Stimulated activated CD4-positive, alpha-beta T cell treated with anti-CD3 and anti-CD28 coated beads, Interleukin-1b, Interleukin-23, amount 100 ng/mL, for 48 hours (primary cell): ENCODE measurements at places on chromosomes 3 and 15.

- DNase-seq, result no peak
Observed at GRCh38 chr15:100265641-100266035, 76.1 kb downstream of the ADAMTS17 start.

- DNase-seq, result no peak
Observed at GRCh38 chr3:57709031-57709430, 16.2 kb upstream of the DENND6A start.

- no peak for DNase-seq
Observed at GRCh38 chr3:6287088-6287875, 573.6 kb upstream of the GRM7 start.

DNA sequence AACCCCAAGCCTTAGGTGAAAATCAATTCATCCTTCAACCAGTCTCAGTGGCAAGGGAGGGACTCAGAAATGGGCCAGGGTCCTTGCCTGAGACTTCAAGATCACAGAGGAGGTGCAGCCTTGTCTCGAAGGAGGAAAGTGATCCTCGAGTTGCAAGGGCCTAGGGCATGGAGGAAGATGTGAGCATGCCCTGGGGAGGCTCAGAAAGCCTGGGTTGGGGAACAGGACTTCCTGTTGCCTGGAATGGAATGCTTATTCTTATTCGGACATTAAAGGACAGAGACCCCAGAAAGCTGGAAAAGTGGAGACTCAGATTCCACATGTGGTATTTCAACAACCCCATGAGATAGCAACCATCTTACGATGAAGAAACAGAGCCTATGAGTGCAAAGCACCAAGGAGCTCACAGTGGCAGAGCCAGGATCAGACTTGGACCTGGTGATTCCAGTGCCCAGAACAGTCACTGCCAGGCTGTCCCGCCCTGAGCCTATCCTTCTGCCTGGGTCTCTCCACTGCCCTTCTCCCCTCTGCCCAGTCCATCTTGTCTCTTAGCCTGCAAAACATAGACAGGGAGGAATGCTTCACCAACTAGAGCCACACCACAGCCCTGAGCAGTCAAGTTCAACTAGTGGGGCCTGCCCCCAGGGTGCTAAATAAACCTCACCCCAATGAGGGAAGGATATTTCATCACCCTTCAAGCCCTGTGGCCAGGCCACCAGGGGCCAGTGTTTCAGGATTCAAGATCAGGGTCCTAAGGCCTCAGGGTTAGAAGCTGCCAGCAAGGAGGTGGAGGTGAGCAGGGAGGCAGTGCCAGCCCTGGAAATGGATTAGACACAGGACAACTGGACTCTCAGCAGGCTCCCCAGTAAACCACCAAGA lies 21.9 kb downstream of the DAPK2 start:
- DNase-seq, result no peak

DNA sequence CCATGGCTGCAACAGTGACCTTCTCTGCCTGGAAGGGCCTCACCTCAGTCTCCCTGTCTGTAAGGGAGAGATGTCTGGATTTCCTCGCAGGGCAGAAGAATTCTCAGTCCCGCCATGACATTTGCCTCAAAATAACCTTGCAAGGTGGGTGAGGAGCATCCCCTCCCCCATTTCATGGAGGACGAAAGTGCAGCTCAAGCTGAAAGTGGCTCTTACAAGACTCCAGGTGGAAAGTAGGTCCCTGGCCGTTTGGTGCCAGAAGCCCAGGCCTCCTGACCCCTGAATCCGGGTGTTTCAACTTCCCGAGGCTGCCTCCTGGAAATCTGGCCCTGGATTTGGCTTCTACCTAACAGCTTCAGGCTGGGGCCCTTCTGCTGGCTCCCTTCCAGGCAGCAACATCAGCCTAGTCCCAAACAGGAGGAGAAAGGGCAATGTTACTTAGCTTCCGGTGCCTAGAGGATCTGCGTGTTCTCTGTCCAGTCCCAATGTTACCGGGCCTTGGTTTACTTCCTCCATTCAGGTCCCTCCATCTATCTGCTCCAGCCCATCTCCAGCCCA lies 769 bp upstream of the CSPG4 start:
- DNase-seq, result no peak

- DNase-seq, result no peak
Observed at GRCh38 chr15:58980351-58980939, 7.0 kb upstream of the RNF111 start.

- DNase-seq, result no peak
Observed at GRCh38 chr3:126472277-126473006, 3.2 kb downstream of the ZXDC start.

- DNase-seq, result no peak
Observed at GRCh38 chr15:57031605-57032004, 113.2 kb downstream of the TCF12 start.

DNA sequence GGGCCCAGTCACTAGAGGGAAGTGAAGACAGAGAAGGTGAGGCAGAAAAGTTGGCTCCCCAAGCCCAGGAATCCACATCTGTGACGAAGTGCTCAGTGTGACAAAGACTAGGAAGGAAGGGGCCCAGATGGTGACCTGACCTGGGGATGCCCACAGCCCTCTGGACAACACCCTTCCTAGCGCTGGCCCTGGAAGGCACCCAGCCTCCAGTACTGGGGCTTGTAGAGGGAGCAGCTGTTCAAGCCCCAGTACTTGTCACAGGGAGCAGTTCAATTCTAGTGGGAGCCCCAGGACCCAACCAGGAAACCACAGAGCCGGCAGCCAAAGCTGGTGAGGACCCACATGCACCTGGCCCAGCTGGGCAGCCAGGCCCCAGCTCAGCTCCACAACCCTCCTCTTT lies 190.8 kb downstream of the XXYLT1 start:
- DNase-seq, result no peak

DNA sequence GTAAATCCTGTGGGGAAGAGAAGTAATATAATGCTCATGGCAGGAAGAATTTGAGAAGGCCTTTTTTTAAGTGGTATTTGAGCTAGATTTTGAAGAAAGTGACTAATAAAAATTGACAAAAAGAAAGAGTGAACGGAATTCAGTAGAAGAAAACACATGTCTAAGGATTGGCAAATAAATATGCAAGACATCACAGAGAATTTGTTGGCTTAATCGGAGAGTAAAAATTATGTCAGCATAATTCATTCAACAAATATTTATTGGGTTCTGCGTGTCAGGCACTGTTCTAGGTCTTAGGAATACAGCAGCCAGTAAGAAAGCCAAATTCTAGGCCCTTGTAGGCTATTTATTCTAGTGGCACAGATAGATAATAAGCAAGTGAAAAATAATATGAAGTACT lies 33.6 kb upstream of the LEKR1 start:
- DNase-seq, result no peak

DNA sequence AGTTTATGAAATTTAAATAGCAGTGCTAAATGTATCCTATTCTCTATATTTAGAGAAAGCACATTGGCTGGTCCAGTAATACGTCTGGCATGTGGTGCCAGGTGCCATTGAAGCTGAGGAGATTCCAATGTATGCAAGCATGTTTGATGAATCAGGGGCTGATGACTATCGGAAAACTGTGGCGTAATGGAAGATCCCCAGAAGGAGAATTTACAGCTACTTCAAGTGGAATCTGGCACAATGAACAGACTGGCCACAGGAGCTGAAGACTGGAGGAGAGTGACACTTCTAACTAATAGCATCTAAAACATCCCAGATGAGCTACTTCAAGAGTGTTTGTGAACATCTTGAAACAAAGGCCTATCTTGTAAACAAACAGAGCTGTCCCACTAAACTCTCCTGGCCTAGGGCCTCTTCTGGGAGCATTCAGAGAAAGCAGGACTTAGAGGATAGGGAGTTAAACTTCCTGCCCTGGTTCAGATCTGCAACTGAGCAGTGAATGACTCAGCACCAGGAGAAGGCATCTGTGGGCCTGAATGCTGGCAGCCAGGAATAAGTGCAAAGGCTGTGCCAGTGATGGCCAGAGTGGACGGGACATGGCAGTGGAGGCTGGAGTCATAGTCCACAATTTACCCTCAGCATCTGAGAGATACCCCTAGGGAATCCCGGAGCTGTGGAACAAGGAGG lies 15.2 kb upstream of the ACTC1 start:
- DNase-seq, result no peak

DNA sequence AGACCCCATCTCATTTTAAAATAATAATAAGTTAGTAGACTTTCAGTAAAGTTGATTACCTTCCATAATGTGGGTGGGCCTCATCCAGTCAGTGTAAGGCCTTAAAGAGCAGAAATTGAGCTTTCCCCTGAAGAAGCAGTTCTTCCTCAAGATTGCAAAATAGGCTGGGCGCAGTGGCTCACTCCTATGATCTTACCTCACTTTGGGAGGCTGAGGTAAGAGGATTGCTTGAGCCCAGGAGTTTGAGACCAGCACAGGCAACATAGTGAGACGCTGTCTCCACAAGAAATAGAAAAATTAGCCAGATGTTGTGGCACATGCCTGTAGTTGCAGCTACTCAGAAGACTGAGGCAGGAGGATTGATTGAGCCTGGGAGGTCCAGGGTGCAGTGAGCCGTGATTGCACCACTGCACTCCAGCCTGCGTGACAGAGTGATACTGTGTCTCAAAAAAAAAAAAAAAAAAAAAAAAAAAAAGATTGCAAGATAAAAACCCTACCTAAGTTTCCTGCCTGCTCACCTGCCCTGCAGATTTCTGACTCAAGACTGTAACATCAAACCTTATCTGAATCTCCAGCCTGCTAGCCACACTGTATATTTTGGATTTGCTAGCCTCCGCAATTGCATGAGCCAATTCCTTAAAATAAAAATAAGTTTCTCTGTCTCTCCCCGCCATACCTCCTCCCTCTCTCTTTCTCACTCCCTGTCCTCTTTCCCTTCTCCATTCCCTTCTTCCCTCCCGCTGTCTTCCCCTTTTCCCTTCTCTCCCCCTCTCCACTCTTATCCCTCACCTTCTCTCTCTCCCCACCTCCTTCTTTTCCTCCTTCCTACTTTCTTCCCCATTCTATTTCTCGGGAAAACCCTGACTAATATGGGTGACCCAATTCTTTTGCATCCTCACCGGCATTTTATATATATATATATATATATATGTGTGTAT lies 16.9 kb downstream of the KLHL18 start:
- DNase-seq, result no peak

GRCh38 chr15:52660192-52660591 lies 19.0 kb downstream of the ATOSA start:
- DNase-seq, result no peak

DNA sequence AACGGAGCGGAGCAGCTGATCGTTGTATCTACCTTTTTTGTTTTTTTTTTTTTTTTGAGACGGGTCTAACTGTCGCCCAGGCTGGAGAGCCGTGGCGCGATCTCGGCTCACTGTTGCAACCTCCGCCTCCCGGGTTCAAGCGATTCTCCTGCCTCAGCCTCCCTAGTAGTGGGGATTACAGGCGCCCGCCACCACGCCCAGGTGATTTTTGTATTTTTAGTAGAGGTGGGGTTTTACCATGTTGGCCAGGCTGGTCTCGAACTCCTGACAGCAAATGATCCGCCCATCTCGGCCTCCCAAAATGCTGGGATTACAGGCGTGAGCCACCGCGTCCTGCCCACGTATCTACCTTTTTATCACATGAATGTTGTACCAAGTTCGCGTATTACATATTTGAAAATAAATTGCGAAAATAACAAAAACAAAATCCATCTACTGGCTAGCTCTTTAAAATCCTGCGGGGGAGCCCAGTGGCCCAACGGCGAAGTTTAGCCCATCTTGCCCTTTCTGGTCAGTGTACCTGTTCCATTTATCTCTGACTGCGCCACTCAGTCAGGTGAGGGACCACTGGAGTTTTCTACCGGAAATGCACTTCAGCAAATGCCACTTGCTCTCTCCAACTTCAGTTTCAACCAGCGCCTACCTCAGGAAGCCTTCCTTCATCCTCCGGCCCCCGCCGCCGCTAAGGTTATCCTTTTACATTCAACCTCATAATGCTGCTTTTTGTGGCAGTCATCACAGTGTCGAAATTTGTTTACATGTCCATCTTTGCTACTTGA lies 1.2 kb upstream of the EIF3J start:
- no peak for DNase-seq

GRCh38 chr3:49910409-49911123 lies 6.9 kb upstream of the MST1R start:
- no peak for DNase-seq

GRCh38 chr15:96067677-96068076 lies 262.8 kb upstream of the NR2F2 start:
- DNase-seq, result no peak

DNA sequence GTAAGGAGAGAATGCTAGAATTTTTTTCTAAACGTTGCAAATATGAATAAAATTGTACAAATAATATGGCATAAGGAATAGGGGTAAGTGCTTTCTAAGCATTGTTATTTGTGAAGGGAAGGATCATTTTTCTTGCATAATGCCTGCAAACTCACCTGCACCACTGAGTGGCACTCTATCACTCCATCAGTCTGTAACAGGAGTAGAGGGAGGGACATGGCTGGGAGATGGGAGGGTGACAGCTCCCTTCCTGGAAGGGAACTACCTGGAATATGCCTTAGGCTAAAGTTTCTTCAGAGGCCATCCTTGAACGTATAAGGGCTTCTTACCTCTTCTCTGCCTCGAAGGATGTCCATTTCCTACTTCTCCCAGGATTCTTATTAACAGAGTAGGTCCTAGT lies 3.0 kb downstream of the NAALADL2 start:
- no peak for DNase-seq

DNA sequence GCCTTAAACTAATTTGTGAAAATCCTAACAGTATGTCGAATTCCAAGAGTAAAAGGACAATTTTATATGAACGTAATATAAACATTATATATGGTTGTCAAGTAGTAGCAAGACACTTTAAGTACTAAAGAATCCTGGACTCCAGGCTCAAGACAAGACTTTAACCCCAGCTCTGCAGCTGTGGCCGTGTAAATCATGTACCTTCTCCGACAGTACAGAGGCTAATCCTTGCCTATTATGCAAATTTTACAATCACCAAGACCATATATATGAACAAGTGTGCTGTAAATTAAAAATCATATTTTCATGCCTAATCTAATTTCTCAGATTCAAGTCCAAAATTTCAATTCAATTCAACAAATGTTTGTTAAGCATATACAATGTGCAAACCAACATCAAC lies 35.8 kb downstream of the RBM15B start:
- no peak for DNase-seq

GRCh38 chr3:157695586-157695985 lies 192.4 kb upstream of the VEPH1 start:
- DNase-seq, result no peak

- DNase-seq, result peak; percentile 71
Observed at GRCh38 chr15:40310001-40310959, 2.5 kb upstream of the PLCB2 start.

DNA sequence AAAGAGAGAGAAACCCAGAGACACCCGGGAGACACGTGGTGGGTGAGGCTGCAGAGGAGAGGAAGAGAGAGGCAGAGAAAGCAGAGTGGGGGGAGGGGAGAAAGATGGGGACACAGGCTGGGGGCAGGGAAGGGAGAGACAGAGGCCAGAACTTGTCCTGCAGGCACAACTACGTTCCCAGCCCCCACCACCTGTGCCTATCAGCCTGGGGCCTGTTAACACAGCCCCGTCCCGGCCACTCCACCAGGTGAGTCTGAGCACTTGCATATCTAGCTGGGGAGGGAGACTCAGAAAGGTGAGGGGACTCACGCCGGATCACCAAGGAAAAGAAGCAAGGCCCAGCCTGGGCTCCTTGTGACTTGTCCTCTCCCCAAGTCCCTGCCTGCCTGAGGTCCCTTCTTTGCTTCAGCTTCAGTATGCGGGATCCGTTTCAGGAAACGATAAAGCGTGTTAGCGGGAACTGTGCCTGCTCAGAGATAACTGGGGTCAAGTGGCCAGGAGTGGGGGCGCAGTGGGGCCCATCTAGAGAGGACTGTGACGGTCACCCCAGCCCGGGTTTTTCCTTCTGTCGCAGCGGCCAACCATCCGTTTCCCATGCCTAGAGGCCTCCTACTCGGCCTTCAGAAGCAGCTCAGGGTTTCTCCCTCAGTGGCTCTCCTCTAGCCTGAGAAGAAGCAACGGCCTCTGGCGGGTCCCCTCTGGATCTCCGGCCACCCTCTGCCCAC lies 10.3 kb downstream of the LINGO1 start:
- no peak for DNase-seq
